ENCODE measurements at places on chromosomes 2 and 18. TPM values are rescaled to one million over a fixed set of nuclear protein-coding genes. Genes with fewer than 3 reads are reported as not detected.

Gene C2orf15
- total RNA-seq, result 0.86 TPM

Gene NRP2
- total RNA-seq, result 0.91 TPM

DNA sequence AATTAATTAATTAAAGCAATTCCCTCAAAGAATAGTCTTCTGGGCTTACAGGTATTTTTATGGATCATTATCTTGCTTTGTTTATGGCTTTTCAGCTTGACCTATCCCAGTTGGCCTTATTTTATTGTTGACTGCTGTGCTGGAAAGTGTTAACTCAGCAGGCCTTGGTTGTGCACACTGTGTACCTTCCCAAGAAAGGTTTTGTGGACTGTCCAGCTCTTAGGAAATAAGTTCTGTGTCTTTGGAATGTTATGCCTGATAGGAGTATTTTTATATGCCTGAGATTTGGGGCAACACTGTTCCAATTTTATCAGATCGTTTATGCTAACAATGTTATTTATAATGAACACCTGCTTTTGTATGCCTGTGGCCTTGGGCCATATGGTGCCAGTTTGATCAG lies 671.9 kb upstream of the ZNF804A start:
- no peak overlapping the region for H3K27ac ChIP-seq
- no peaks in the 10 kb centered on the region for H3K36me3 ChIP-seq
- H3K4me3 ChIP-seq, result no peak overlapping the region
- no peak for DNase-seq
- H3K27me3 ChIP-seq, result no peaks in the 10 kb centered on the region
- no peaks in the 10 kb centered on the region for H3K4me1 ChIP-seq

GRCh38 chr2:47617523-47618271 lies 165.2 kb upstream of the MSH6 start:
- no peak overlapping the region for H3K4me3 ChIP-seq
- H3K4me1 ChIP-seq, result no peaks in the 10 kb centered on the region
- no peaks in the 10 kb centered on the region for H3K36me3 ChIP-seq
- DNase-seq, result no peak

DNA sequence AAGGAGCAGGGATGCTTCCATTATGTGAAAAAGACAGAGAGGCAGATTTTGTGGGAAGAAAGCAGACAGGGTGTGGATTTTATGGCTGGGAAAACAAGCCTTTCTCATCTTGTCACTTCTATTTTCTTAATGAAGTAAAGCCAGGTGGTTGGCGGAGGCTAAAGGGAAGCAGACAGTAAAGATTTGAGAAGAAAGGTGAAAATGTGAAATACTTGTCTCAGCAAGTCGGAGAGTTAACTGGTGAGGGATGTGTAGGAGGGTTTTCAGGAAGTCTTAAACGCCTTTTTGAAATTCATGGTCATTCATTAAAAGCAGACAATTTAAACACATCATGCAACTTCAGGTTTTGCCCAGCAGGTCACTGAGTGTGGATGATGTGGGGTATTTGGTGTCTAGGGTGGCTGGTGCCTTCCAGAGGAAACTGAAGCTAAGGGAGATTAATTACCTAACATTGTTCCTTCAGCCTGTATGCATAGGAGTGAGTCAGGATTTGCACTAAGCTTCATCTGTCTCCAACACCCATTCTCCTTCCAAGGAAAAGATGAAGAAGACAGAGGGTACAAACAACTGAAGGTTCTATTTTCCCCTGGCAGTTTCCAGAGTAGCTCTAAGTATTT lies 20.7 kb downstream of the SLC14A2 start:
- no peaks in the 10 kb centered on the region for H3K36me3 ChIP-seq
- H3K4me1 ChIP-seq, result no peaks in the 10 kb centered on the region
- no peak for DNase-seq
- no peak overlapping the region for H3K4me3 ChIP-seq
- no peaks in the 10 kb centered on the region for H3K27me3 ChIP-seq
- H3K27ac ChIP-seq, result no peak overlapping the region

Gene FAM110C
- 0.48 TPM for total RNA-seq

Gene FLACC1
- total RNA-seq, result 2.5 TPM

Gene SLC16A14
- total RNA-seq, result 0.27 TPM

DNA sequence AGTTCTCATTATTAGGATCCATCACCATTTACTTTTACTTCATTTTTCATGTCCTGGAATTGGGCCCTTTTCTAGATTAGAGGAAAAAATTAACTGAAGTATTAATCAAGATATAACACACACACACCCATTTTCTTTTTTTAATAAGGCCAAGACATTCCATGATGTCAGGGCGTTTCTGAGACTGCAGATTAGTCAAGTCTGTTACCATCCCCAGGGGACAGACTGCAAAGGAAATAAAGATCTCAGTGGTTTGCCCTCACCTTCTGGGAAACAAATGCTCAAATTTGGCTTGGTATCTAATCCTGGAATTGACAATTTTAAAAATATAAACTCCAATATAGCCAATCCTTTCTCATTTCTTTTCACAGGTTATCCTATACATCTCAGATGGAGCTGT lies 27.4 kb downstream of the RMP24 start:
- H3K27ac ChIP-seq, result no peak overlapping the region
- no peak for DNase-seq
- no peaks in the 10 kb centered on the region for H3K27me3 ChIP-seq
- H3K36me3 ChIP-seq, result no peaks in the 10 kb centered on the region
- no peak overlapping the region for H3K4me3 ChIP-seq
- no peaks in the 10 kb centered on the region for H3K4me1 ChIP-seq

Gene SERPINB7
- total RNA-seq, result not detected

- no peak overlapping the region for H3K27ac ChIP-seq
- no peaks in the 10 kb centered on the region for H3K36me3 ChIP-seq
- DNase-seq, result no peak
- H3K27me3 ChIP-seq, result no peaks in the 10 kb centered on the region
- H3K4me3 ChIP-seq, result no peak overlapping the region
- no peaks in the 10 kb centered on the region for H3K4me1 ChIP-seq
Observed at GRCh38 chr2:133054297-133054696, 384.3 kb upstream of the LYPD1 start.

Gene RFTN2
- total RNA-seq, result not detected

All from CD8-positive, alpha-beta memory T cell (primary cell).